EH (cell line): ENCODE measurements at places on chromosomes 2 and 18.

- DNase-seq, result no peak
Measured at GRCh38 chr2:136122661-136123060, 4.7 kb upstream of the CXCR4 start.

DNA sequence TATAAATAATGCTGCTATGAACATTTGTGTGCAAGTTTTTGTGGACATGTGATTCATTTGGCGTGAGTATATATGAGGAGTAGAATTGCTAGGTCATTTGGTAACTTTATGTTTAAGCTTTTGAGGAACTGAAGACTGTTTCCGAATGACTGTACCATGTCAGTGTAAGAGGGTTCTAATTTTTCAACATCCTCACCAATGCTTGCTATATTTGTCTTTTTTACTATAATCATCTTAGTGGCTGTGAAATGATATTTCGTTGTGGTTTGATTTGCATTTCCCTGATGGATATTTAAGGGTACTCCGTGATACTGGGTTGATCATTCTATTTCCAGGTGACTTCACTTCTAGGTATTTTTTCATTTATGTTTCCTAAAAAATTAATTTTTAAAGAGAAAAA, 241.1 kb downstream of the BCL2 start:
- DNase-seq, result no peak

GRCh38 chr2:147515213-147515612, 329.6 kb upstream of the ACVR2A start:
- no peak for DNase-seq

DNA sequence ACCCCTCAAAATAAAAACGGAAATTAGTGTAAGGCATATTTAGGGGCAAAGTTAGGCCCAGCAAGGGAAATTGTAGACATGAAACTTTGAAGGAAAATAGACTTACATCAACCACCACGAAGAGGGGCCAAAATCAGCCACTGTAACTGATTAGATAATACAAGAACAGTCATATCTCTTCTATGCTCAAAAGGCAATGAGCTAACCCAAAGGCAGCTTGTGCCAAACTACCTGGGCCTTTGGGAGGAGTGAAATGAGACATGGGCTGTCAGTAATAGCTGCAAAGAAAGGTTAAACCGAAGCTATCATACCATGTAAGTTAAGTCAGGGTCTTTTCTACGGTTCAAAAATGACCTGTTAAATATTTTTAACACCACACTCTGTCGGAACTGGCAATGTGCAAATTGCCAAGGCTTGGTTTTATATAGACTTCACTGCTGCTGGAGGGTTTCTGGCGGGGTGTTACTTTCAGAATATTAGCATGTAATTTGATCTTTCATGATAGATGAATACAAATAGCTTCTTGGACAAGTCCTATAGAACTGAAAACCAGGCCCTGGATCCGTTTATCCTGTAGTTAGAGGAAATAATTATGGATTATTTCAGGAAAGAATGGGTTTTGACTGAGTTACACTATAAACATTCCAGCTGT, 69.6 kb downstream of the ACVR1 start:
- no peak for DNase-seq

- no peak for DNase-seq
Measured at GRCh38 chr18:7592305-7593071, 25.4 kb downstream of the PTPRM start.
